ENCODE measurements at places on chromosomes 12 and 14.

DNA sequence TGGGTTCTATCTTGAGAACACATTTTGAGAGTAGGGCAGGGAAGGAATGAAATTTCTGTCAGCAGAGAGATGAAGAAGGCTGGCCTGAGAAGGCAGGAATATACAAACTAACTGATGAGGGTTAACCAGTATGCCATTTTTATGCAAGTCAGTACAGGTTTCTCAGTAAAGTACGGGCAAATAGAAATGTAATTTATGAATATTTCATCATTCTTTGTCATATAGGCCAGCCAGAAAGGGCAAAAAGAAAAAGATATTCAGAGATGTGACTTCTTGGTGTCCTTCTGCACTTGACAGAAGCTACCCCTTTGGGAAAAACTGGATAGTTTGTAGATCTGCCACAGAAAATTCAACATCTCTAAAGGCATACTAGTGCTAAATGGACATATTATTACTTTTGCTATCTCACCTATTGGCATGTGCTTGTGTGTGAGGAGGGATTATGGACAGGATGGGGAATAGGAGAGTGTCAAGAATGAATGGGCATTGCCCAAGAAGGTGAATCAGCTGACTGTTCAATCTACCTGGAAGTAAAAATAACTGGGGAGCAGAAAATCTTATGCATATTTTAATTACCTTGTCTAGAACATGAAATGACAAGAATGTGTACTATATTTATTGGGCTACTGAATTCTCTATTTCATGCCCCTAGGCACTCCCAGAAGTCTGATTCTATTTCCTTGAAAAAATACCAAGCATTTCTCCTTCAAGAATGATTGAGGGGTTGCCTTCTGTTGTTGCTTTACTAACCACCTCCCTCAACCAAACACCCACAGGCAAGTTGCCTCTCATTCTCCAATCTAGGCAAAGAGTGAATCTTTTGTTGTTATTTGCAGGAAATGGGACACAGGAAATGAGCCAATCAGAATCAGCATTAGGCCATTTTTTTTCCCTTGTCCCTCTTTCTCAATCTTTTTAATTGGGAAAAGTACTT, 175.1 kb upstream of the SLC38A2 start:
- H3K4me3 ChIP-seq = no peak overlapping the region
- H3K27ac ChIP-seq = peak overlapping the region; percentile 0
- H3K4me1 ChIP-seq = peaks cover 59% of the 10 kb centered on the region
- DNase-seq = no peak
- H3K36me3 ChIP-seq = peaks cover 41% of the 10 kb centered on the region

DNA sequence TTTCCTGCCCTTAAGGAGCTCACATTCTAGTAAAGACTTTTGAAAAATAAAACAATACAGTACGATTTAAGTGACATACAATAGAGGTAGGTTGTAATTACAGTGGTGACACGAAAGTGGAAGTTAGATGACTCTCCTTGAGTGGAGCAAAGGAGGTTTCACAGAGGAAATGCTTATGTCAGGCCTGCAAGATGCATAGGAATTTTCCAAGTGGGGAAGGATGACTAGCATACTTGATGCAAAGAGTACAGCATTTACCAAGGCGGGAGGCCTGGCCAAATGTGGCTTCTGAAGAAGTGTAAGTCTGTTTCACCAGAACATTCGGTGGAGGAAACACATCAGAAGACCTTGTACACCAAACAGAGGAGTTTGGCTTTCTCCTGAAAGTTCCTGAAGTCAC, 55.2 kb downstream of the ERO1A start:
- no peaks in the 10 kb centered on the region for H3K4me1 ChIP-seq
- H3K27ac ChIP-seq = no peak overlapping the region
- H3K4me3 ChIP-seq = no peak overlapping the region
- peaks cover 5% of the 10 kb centered on the region for H3K27me3 ChIP-seq
- peaks cover 42% of the 10 kb centered on the region for H3K36me3 ChIP-seq

- H3K27ac ChIP-seq = no peak overlapping the region
- no peaks in the 10 kb centered on the region for H3K36me3 ChIP-seq
- no peaks in the 10 kb centered on the region for H3K27me3 ChIP-seq
- DNase-seq = no peak
- H3K4me1 ChIP-seq = no peaks in the 10 kb centered on the region
Measured at GRCh38 chr12:78703820-78704525, 160.6 kb upstream of the SYT1 start.

GRCh38 chr12:105841840-105842239, 296.9 kb downstream of the NUAK1 start:
- no peak overlapping the region for H3K27ac ChIP-seq
- no peak overlapping the region for H3K4me3 ChIP-seq
- H3K4me1 ChIP-seq = no peaks in the 10 kb centered on the region
- no peak for DNase-seq
- H3K27me3 ChIP-seq = no peaks in the 10 kb centered on the region
- H3K36me3 ChIP-seq = no peaks in the 10 kb centered on the region

DNA sequence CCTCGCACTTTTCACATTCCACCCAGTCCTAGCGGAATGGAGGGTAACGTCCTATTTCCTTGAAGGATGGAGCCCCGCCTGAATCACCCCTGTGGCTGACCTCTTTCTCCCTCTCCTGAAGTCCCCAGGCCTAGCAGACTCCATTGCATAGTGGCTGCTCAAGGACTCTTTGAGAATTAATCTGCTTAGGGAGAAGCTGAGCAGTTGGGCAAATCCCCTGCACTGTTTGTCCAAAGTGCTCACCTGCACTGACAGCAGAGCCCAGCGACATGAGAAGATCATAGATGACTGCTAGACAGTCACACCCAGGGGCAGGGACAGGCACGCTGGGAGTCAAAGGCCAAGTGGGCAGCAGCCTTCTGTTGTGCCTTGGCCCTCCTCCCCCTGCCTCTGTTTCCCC, 37.7 kb upstream of the DICER1 start:
- H3K27me3 ChIP-seq = peaks cover 4% of the 10 kb centered on the region
- no peak for DNase-seq
- H3K4me3 ChIP-seq = no peak overlapping the region
- no peaks in the 10 kb centered on the region for H3K36me3 ChIP-seq
- peaks cover 6% of the 10 kb centered on the region for H3K4me1 ChIP-seq
- H3K27ac ChIP-seq = no peak overlapping the region

DNA sequence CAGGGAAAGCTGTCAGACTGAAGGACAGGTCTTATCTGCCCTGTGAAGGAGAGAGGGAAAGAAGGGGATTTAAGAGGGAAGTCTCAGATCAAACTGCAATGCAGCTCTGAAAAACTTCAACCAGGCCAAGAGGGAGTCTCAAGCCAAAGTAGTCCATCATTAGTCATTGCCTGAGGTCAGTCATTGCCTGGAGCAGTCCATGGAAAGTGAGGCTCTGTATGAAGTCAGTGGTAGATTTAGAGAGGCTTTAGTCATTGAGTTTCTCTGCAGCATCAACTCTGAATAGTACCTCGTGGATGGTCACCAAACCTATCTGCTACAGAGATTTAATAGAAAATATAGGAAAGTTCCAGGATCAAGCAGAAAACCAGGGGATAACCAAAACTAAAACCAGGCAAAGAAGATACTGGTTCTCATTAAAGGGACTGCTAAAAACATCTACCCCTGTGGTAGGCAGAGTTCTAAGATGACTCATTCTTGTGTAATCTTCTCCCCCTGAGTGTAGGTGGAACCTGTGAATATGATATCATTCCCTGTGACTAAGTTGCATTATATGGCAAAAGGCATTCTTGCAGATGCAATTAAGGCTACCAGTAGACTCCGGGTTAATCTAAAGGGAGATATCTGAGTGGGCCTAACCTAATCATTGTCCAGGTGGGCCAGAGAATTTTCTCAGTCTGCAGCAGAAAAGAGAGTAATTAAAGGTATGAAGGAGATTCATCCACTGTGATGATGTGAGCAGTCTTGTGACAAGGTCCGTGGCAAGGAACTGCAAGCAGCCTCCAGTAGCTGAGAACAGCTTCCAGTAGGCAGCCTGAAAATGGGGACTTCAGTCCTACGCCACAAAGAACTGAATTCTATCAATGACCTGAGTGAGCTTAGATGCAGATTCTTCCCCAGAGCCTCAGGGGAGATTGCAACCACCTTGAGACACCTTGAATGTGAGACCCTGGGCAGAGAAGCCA, 123.1 kb downstream of the GALC start:
- H3K4me1 ChIP-seq = no peaks in the 10 kb centered on the region
- H3K27me3 ChIP-seq = peaks cover 2% of the 10 kb centered on the region
- no peaks in the 10 kb centered on the region for H3K36me3 ChIP-seq
- no peak overlapping the region for H3K4me3 ChIP-seq

GRCh38 chr12:114898159-114898558, 214.2 kb upstream of the TBX3 start:
- no peaks in the 10 kb centered on the region for H3K36me3 ChIP-seq
- H3K27ac ChIP-seq = no peak overlapping the region
- H3K27me3 ChIP-seq = no peaks in the 10 kb centered on the region
- no peak overlapping the region for H3K4me3 ChIP-seq

GRCh38 chr12:130559806-130560205, 156.3 kb downstream of the RIMBP2 start:
- no peak overlapping the region for H3K27ac ChIP-seq
- H3K36me3 ChIP-seq = no peaks in the 10 kb centered on the region
- H3K4me3 ChIP-seq = no peak overlapping the region
- no peak for DNase-seq
- H3K27me3 ChIP-seq = no peaks in the 10 kb centered on the region

DNA sequence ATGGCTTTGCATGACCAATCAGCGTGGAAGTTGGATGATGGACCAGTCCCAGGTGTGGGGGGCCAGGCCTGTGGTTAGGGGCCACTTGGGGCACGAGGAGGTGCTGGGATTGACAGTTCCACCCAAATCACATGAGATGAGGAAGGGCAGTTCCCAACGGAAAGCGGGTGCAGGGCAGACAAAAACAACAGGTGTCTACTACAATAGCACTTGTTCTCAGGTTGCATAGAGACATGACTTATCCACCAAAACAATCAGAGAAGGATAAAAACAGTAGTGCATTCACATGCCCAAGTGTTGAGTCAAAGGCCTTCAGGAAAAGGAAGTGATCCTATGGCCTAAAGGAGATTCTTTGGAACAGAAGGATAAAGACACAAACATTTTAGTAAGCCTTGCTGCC, 14.6 kb upstream of the EIF2B2 start:
- no peaks in the 10 kb centered on the region for H3K4me1 ChIP-seq
- H3K27me3 ChIP-seq = peaks cover under 1% of the 10 kb centered on the region
- no peak overlapping the region for H3K27ac ChIP-seq
- no peaks in the 10 kb centered on the region for H3K36me3 ChIP-seq
